H7 (cell line): ENCODE measurements at places on chromosomes 16 and 17.

GRCh38 chr16:73050201-73051099, 2.5 kb upstream of the ZFHX3 start:
- no peak for DNase-seq

- no peak for DNase-seq
These were observed 79.6 kb upstream of the CLEC18B start for GRCh38 chr16:74500907-74501306.

DNA sequence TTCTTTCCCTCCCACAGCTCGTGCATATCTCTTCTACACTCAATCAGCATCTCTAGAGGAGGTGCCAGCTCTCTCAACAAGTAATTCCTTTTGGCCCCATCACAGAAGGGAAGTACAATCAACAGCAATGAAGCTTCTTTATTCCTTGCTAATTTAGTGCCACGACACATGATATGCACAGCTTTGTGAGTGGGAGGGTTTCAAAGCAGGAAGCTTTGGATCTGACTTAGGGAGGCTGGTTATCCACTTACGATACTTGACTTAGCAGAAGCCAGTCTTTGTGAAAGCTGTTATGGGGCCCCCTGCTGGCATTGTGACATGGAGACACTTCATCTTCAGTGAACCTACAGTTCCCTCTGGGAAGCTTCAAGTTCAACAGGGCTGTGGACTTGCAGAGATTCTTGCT, 81.0 kb downstream of the TMEM100 start:
- peak; percentile 15 for DNase-seq

- peak; percentile 7 for DNase-seq
These were observed 323.3 kb downstream of the BCAS3 start for GRCh38 chr17:61000911-61001310.

DNA sequence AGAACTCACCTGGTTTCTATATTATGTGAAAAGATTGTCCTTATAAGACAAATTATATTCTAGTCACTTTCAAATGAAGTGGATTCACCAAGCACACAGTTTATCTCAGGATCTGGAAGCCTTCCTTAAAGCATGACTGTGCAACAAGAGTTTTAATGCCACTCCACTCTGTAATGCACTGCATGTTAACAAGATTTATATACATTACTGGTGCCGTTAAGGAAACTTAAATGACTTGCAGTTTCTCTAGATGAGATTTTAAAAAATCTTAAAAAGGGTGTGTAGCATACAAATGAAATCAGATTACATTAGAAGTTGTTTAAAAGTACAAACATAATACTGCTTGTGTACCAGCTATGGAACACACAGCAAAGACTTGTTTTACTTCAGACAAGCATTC, 150.8 kb downstream of the SNX11 start:
- no peak for DNase-seq

GRCh38 chr17:78294776-78295175, 63.3 kb downstream of the TMEM235 start:
- DNase-seq, result peak; percentile 39

DNA sequence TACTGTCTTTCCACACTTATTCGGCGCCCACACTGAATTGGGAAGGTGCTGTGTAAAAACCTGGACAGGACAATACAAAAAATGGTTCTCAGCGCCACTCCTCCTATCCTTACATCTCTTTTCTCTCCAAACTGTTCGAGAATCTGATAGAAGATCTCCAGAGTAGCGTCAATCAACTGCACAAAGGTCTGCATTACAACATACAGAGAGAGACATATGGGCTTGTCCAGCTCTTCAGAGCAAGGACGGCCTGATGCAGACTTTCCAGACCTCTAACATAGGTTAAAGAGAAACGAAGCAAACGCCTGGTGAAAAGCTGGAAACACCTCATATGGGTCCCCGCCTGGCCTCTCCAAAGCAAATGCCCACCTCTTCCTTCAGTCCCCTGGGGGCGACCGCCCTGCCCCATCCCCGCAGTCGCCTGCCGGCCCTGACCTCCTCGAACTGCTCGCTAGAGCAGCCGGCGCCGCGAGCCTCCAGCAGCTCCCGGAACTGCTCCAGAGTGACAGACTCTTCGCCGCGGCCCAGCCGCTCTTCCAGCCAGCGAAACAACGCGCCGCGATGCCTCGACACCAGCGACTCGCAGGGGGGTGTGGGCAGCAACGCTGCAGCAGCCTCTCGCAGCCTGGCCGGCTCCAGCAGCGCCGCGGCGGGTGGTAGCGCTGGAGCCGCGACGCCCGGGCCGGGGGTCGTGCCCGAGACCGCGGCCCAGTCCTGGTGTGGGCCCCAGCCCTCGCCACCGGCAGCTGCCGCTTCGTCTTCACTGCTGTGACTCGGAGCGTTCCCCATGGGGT, 526 bp downstream of the ZZEF1 start:
- peak; percentile 79 for DNase-seq

GRCh38 chr16:11700264-11701029, 32.2 kb downstream of the SNN start:
- no peak for DNase-seq

DNA sequence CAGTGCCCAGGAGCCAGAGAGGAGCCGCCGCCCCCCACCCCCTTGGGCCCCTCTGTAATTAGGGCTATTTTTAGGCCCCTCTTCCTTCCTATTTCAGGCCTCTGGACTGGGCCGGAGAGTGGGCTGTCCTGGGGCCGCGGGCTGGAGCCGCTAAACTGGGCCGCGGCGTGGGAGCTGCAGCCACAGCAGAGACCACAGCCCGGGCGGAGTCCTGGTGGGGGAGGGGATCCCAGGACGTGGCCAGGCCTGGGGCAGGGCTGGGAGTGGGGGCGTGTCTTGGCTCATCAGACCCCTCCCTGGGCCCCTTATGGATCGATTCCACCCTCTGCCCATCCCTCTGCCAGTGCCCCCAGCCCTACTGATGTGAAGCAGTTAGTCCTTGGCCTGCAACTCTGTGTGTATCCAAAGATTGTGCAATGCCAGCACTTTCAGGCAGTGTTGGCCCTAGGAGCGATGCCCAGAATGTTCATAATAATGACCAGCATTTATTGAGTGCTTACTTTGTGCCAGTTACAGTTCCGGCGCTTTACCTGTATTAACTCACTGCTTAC, 15.0 kb upstream of the TAC4 start:
- peak; percentile 73 for DNase-seq

GRCh38 chr17:72238157-72238673, 117.4 kb downstream of the SOX9 start:
- no peak for DNase-seq

DNA sequence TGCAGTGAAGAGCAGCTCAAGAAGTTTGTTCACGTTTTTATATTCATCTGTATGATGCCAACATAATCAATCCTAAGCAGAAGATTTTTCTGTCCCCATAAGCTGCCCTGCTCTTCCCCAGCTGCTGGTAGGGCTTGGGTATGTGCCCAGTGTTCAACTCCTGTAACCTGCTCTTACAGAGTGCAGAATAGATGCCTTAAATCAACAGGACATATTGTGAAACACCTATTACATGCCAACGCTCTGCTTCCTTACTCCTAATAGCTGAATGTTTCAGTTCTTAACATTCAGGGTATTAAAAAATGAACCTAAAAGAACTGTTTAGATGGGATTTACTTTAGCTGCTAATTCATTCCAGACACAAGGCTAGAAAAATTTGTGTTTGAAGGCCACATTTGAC, 190.9 kb downstream of the HS3ST3A1 start:
- no peak for DNase-seq

- DNase-seq, result no peak
These were observed 32.8 kb downstream of the SCNN1B start for GRCh38 chr16:23334950-23335349.

- no peak for DNase-seq
These were observed 54.8 kb downstream of the VAC14 start for GRCh38 chr16:70746040-70746707.
